ENCODE measurements at places on chromosomes 7 and 10. TPM values are rescaled to one million over a fixed set of nuclear protein-coding genes. Genes with fewer than 3 reads are reported as not detected.
A peak's percentile ranks its signal among the peaks of the same experiment; 100 is the strongest.

GRCh38 chr7:131173145-131173890 lies 154.4 kb upstream of the MKLN1 start:
- no peaks in the 10 kb centered on the region for H3K27me3 ChIP-seq
- DNase-seq, result no peak
- no peaks in the 10 kb centered on the region for H3K36me3 ChIP-seq
- no peak overlapping the region for H3K4me3 ChIP-seq
- H3K27ac ChIP-seq, result no peak overlapping the region
- H3K4me1 ChIP-seq, result no peaks in the 10 kb centered on the region

DNA sequence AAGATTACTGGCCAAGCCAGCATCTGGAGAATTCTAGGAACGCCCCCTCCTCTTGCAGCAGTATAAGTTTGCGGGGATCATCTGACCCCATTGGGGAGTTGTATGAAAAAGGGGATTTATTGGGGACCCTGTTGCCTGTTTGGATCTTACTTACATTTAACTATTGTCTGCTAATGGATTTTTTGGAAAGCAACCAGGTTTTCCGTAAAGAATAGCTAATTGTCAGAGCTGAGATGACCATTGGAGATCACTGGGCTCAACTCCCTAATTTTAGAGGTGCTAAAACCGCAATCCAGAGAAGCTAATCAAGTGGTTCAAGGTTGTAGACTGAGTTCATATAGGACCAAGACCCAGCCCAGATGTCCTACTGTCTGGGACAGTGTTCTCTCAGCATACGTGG lies 38.8 kb downstream of the HTRA1 start:
- no peak for DNase-seq
- no peaks in the 10 kb centered on the region for H3K36me3 ChIP-seq
- no peak overlapping the region for H3K27ac ChIP-seq
- H3K27me3 ChIP-seq, result no peaks in the 10 kb centered on the region
- peaks cover 21% of the 10 kb centered on the region for H3K4me1 ChIP-seq

The POT1 gene
- total RNA-seq, result 37.7 TPM

GRCh38 chr7:15046861-15047260 lies 144.3 kb upstream of the DGKB start:
- no peak overlapping the region for H3K4me3 ChIP-seq
- H3K27ac ChIP-seq, result no peak overlapping the region
- H3K36me3 ChIP-seq, result no peaks in the 10 kb centered on the region
- no peaks in the 10 kb centered on the region for H3K4me1 ChIP-seq
- DNase-seq, result no peak

DNA sequence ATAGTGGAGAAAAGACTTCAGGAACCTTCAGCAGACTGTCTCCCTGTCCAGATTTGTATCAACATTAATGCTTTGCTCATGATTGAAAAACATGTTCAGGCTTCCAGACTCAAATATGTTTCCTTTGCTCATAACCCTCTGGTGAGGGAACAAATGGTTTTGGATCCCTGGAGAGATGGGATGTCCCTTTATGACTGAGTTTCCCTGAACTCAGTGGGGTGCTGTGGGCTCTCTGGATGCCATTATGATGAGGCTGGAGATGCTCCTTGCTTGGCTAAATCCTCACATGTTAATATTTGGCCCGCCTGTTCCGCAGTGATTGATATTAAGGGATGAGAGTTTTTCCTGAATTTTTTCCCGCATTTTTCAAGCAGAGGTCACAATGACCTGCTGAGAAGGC lies 749.4 kb downstream of the SUGCT start:
- no peaks in the 10 kb centered on the region for H3K36me3 ChIP-seq
- H3K4me1 ChIP-seq, result peaks cover 8% of the 10 kb centered on the region
- H3K27ac ChIP-seq, result no peak overlapping the region
- H3K4me3 ChIP-seq, result no peak overlapping the region
- no peak for DNase-seq
- no peaks in the 10 kb centered on the region for H3K27me3 ChIP-seq

The PLAC9 gene
- 52.1 TPM for total RNA-seq

- no peaks in the 10 kb centered on the region for H3K27me3 ChIP-seq
- peak; percentile 73 for DNase-seq
- H3K4me3 ChIP-seq, result peak within 1 kb of the TSS; percentile 58
- H3K4me1 ChIP-seq, result peaks cover 28% of the 10 kb centered on the region
- H3K36me3 ChIP-seq, result no peaks in the 10 kb centered on the region
These were observed at the start of gene KIAA1549 for GRCh38 chr7:138981332-138982203. Gene KIAA1549, minus strand, starts transcription at chr7:138981389. Its CDS starts 120 bp downstream, at chr7:138981269.

- no peak overlapping the region for H3K4me3 ChIP-seq
- peaks cover 8% of the 10 kb centered on the region for H3K36me3 ChIP-seq
- no peaks in the 10 kb centered on the region for H3K27me3 ChIP-seq
- peaks cover 49% of the 10 kb centered on the region for H3K4me1 ChIP-seq
- no peak overlapping the region for H3K27ac ChIP-seq
These were observed 21.6 kb downstream of the VSIR start for GRCh38 chr10:71751515-71752224.

- no peaks in the 10 kb centered on the region for H3K27me3 ChIP-seq
- peaks cover 9% of the 10 kb centered on the region for H3K4me1 ChIP-seq
These were observed 67.8 kb downstream of the CREM start for GRCh38 chr10:35194471-35194870.

DNA sequence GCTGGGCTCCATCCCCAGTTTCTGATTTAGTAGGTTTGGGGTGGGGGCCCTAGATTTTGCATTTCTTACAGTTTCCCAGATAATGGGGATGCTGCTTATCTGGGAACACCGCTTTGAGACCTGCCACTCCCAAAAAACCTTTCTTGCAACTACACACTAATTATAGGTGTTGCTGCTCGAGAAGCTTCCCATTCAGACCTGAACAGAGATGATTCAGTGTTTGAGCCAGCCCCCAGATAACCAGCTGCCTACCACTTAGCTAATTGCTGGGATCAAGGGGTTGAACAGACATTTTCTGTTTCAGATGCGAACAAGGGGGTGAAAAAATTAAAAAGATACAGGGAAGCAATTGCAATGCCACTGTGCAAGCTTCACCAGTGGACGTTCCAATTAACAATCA lies 448.5 kb downstream of the KCNMA1 start:
- no peaks in the 10 kb centered on the region for H3K4me1 ChIP-seq
- DNase-seq, result no peak
- no peaks in the 10 kb centered on the region for H3K36me3 ChIP-seq
- no peak overlapping the region for H3K27ac ChIP-seq
- no peak overlapping the region for H3K4me3 ChIP-seq

- H3K36me3 ChIP-seq, result no peaks in the 10 kb centered on the region
- H3K4me3 ChIP-seq, result no peak overlapping the region
- no peak overlapping the region for H3K27ac ChIP-seq
- peak; percentile 11 for DNase-seq
These were observed 93.0 kb upstream of the SLC25A13 start for GRCh38 chr7:96414931-96415292.

The LIPF gene
- total RNA-seq, result not detected

The DPYSL4 gene
- 0.96 TPM for total RNA-seq
